HCT116 (cell line): ENCODE measurements at places on chromosomes 2 and 18. TPM values are rescaled to one million over a fixed set of nuclear protein-coding genes. Genes with fewer than 3 reads are reported as not detected.

DNA sequence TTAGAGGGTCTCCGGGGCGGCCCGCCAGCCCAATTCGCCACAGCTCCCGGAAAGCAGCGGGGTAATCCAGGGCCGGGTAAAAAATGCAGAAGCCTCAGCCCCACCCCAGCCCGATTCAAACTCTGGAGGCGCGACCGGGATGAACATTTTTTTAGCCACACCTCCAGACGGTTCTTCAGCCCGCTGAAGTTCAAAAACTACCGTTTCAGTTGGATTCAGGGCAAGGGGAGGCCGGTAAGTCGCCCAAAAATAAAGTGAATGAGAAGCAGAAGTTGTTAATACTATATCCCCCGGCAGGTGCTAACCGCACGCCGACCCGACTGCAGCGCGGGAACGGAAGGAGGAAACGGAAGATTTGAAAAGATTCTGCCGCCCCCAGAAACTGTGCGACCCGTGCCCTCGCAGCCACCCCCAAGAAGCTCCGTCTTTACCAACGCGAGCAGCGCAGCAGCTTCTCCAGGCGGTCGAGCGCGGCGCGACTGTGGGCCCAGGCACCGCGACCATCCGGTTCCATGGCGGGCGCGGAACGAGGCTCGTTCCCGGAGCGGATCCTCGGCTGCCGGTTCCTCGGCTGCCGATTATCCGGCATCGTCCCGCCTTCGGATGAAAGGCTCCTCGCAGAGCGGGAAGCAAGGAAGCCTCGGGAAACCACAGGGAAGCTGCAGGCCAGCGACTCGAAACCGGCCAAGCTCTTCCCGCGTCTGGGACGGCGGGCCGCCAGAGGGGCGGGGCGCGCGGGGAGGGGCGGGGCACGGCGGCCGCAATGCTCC lies at the start of gene BARD1:
TSS of gene BARD1 (minus strand) at position 703 of the 770 bp plus-strand sequence. CDS start at position 589, 114 bp downstream.
- peak; percentile 16 for DNase-seq

Gene RAPGEF4
- 0.59 TPM for total RNA-seq

Gene LCT
- total RNA-seq, result 0.12 TPM

Gene GATA6
- 3.3 TPM for total RNA-seq

Gene LYG2
- 0.27 TPM for total RNA-seq

- DNase-seq, result no peak
Measured at GRCh38 chr2:45647986-45648520, 3.4 kb upstream of the PRKCE start.

GRCh38 chr2:203061346-203061745 lies 46.7 kb downstream of the NBEAL1 start:
- DNase-seq, result no peak
